T-helper 2 cell treated with Interferon-gamma antibody and Interleukin-4, amounts not matched to agents 5 μg/mL and 100 μg/mL, for 36 hours (primary cell): ENCODE measurements at places on chromosomes 2 and 18.
A peak's percentile ranks its signal among the peaks of the same experiment; 100 is the strongest.

- no peaks in the 10 kb centered on the region for H3K27me3 ChIP-seq
- no peaks in the 10 kb centered on the region for H3K4me1 ChIP-seq
- DNase-seq = no peak
- H3K36me3 ChIP-seq = no peaks in the 10 kb centered on the region
- no peak overlapping the region for H3K27ac ChIP-seq
These were observed 20.1 kb downstream of the CYP26B1 start for GRCh38 chr2:72127401-72128058.

DNA sequence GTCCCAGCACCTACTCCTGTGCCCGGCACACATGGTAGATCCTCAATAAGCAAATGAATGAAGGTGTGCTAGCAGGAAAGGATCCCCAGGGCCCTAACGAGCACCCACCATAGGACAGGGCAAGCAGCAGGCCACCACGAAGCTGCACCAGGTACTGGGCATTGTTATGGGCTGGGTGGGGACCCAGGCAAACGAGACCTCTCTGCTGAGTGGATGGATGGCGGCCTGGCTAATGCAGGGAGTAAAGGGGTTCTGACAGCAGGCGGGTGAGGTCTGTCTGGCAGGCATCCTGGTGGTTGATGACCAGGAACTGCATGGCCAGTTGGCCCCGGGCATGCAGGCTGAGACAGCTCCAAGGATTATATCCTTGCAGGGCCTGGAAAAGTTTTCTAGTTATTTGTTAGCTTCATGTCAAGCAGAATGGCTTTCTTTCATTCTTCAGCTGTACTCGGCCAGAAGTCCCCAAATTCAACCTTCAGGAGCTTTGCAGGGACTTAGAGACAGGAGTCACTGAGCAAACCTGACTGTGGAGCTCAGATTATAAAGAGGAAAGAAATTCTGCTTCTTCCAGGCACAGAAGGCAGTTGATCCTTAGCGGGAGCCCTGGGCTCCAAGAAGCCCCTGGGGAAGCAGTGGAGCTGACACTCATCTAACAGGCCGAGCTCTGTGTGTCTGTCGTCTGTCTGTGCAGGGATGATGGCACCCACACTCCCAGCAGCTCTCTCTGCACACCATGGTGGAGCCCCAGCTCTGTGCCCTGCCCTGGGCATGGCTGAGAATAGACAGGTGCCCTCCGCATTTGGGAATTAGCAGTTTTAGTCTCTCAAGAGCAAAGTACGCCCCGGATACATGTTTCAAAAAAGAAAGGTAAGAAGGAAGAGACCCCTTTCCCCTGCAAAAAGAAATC is 51.2 kb downstream of the SDC1 start:
- peaks cover 2% of the 10 kb centered on the region for H3K27me3 ChIP-seq
- DNase-seq = no peak
- no peak overlapping the region for H3K4me3 ChIP-seq
- no peaks in the 10 kb centered on the region for H3K4me1 ChIP-seq
- H3K27ac ChIP-seq = no peak overlapping the region
- no peaks in the 10 kb centered on the region for H3K36me3 ChIP-seq

- no peak for DNase-seq
- no peaks in the 10 kb centered on the region for H3K4me1 ChIP-seq
- no peaks in the 10 kb centered on the region for H3K36me3 ChIP-seq
- no peaks in the 10 kb centered on the region for H3K27me3 ChIP-seq
These were observed 1407.1 kb upstream of the ACVR2A start for GRCh38 chr2:146437712-146438111.

DNA sequence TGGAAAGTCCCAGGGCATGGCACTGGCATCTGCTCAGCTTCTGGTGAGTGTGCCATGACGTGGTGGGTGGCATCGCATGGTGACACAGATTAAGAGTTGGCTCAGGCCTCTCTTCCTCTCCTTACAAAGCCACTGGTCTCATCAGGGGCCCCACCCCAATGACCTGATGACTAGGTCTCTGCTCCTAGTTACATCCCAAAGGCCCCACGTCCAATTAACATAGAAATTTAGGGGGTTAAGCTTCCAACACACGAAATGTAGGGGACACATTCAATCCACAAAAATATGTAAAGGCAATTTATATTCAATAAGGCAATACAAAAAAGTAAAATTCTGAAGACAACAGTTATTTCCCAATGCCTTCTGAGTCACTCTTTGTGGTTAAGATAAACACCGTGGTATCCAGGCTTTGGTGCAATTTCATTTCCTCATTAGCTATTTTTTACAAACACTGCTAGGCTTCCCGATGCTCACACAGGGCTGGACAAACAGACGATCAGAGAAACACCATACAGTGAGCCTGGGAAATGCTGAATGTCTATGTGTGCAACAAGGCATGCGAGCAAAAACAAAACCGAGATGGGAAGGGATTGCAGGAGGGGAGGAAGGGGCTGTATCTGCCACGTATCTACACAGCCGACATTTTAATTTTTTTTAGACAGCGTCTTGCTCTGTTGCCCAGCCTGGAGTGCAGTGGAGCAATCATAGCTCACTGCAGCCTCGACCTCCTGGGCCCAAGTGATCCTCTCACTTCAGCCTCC is 67.2 kb downstream of the MBP start:
- H3K4me1 ChIP-seq = peaks cover 93% of the 10 kb centered on the region
- DNase-seq = peak; percentile 66
- H3K4me3 ChIP-seq = peak overlapping the region; percentile 76
- H3K27me3 ChIP-seq = no peaks in the 10 kb centered on the region
- peak overlapping the region; percentile 96 for H3K27ac ChIP-seq

- peaks cover 11% of the 10 kb centered on the region for H3K4me1 ChIP-seq
- H3K27me3 ChIP-seq = no peaks in the 10 kb centered on the region
- H3K27ac ChIP-seq = no peak overlapping the region
These were observed 3.0 kb upstream of the IL1A start for GRCh38 chr2:112787294-112787693.

DNA sequence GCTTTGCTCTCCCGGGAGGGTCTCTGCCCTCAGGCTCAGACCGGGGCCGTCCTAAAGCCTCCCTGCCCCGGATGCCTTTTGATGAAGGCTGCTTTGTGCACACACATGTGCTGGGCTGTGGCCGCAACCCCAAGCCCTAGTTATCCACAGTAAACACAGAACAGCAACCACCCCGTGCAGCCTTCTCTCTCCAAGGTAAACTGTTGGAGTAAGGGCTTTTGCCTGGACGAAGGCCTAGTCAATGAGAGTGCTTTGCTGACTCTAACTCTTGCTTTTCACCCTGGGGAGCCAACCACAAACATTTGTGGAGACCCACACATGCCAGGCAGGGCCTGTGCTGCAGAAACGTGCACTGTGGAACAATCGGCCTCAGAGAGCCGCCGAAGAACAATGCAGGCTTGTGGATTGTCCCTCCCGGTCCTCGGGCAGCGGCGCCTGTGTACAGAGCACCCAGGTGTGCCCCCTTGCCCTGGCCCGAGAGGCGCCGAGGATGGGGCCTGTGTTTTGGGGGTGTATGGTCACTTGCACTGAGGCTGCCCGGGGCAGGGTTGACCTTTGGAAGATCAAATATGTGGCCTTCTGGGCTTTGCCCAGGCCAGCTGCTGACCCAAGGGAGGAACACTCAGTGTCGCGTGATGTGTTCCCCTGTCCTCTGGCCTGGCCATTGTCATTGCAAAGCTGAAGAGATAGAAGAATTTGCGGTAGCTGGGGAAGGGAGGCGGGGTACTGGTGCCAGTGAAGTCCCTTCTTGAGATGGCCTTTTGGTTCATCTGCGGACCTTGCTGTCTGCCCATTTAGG is 37.0 kb downstream of the CTIF start:
- no peak for DNase-seq
- H3K36me3 ChIP-seq = no peaks in the 10 kb centered on the region
- no peaks in the 10 kb centered on the region for H3K27me3 ChIP-seq

GRCh38 chr2:143686585-143687164 is 557.5 kb downstream of the ARHGAP15 start:
- no peak overlapping the region for H3K4me3 ChIP-seq
- no peak for DNase-seq
- peaks cover 2% of the 10 kb centered on the region for H3K4me1 ChIP-seq
- H3K27me3 ChIP-seq = no peaks in the 10 kb centered on the region

GRCh38 chr18:6960656-6961055 is 156.9 kb downstream of the LAMA1 start:
- H3K27ac ChIP-seq = no peak overlapping the region
- H3K36me3 ChIP-seq = no peaks in the 10 kb centered on the region
- no peak overlapping the region for H3K4me3 ChIP-seq

GRCh38 chr18:30527226-30527625 is 515.3 kb downstream of the DSC3 start:
- no peak for DNase-seq
- no peak overlapping the region for H3K27ac ChIP-seq
- H3K4me3 ChIP-seq = no peak overlapping the region
- H3K27me3 ChIP-seq = no peaks in the 10 kb centered on the region
- H3K36me3 ChIP-seq = no peaks in the 10 kb centered on the region
- no peaks in the 10 kb centered on the region for H3K4me1 ChIP-seq

DNA sequence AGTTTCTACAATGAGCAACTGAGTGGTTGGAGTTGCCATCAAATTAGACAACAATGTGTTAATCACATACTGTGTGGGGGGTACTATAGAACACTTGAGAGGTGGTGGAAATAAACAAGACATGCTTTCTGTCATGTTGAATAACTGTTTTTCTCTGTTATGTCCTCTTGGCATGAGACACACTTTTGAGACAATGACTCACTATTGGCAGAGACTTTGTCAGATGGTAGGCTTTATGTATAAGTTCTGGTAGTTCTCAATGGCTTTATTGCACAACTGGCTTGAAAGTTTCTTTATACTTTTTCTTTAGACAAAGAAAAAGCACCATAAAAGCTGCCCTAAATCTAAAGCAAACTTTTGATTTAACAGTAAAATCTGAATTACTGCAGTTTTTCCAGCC is 578.7 kb downstream of the ADCYAP1 start:
- H3K4me1 ChIP-seq = no peaks in the 10 kb centered on the region
- H3K27me3 ChIP-seq = no peaks in the 10 kb centered on the region

- no peaks in the 10 kb centered on the region for H3K36me3 ChIP-seq
- DNase-seq = no peak
- no peak overlapping the region for H3K27ac ChIP-seq
- H3K4me1 ChIP-seq = no peaks in the 10 kb centered on the region
- no peak overlapping the region for H3K4me3 ChIP-seq
- no peaks in the 10 kb centered on the region for H3K27me3 ChIP-seq
These were observed 811.3 kb downstream of the CPS1 start for GRCh38 chr2:211367711-211368110.

DNA sequence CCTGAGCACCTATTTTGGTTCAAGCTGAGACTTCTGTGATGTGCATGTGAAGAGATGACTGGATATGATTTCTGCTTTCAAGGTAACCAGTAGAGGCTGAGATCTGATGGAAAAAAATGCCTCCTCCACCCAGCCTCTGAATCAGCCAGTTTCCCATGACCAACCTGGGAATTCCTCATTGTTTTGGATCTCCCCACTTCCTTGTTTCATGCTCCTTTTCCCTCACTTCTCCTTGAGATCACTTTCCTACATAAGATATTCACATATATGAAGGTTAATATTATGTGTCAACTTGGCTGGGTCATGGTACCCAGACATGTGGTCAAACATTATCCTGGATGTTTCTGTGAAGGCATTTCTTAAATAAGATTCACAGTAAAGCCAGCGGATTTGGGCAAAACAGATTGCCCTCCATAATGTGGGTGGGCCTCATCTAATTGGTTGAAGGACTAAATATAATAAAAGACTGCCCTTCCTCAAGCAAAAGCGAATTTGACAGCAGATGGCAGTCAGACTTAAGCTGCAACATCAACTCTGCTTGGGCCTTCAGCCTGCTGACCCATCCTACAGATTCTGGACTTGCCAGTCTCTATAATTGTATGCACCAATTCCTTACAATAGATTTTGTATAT is 379.4 kb downstream of the TNS1 start:
- no peak overlapping the region for H3K27ac ChIP-seq
- H3K36me3 ChIP-seq = no peaks in the 10 kb centered on the region
- H3K4me1 ChIP-seq = no peaks in the 10 kb centered on the region
- DNase-seq = no peak
- no peak overlapping the region for H3K4me3 ChIP-seq

- no peak overlapping the region for H3K27ac ChIP-seq
- H3K4me1 ChIP-seq = no peaks in the 10 kb centered on the region
- H3K27me3 ChIP-seq = peaks cover 16% of the 10 kb centered on the region
- H3K36me3 ChIP-seq = no peaks in the 10 kb centered on the region
- no peak overlapping the region for H3K4me3 ChIP-seq
These were observed 38.1 kb downstream of the ACOXL start for GRCh38 chr2:110770404-110770958.

- H3K27me3 ChIP-seq = no peaks in the 10 kb centered on the region
- H3K27ac ChIP-seq = no peak overlapping the region
- peaks cover 35% of the 10 kb centered on the region for H3K4me1 ChIP-seq
- peaks cover 8% of the 10 kb centered on the region for H3K36me3 ChIP-seq
These were observed 5.4 kb downstream of the ITSN2 start for GRCh38 chr2:24354957-24355356.

GRCh38 chr2:54310311-54310710 is 54.3 kb upstream of the TSPYL6 start:
- H3K4me3 ChIP-seq = no peak overlapping the region
- H3K27ac ChIP-seq = no peak overlapping the region
- no peaks in the 10 kb centered on the region for H3K36me3 ChIP-seq
- peaks cover 2% of the 10 kb centered on the region for H3K27me3 ChIP-seq
- DNase-seq = no peak

DNA sequence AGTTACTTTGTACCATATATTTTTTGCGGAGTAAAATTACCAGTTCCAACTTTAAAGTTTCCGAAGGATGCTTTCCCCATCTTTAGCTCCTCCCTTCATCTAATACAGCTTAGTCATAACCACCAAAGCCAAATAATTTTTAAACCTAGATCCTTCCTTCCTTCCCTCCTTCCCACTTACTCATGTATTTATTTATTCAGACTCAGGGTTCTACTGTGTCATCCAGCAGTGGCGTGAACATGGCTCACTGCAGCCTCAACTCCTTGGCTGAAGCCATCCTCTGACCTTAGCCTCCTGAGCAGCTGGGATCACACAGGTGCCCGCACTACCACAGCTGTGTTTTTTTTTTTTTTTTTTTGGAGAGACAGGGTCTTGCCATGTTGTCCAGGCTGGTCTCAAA is 4.4 kb downstream of the LPIN2 start:
- H3K27ac ChIP-seq = no peak overlapping the region
- no peaks in the 10 kb centered on the region for H3K27me3 ChIP-seq

- H3K27me3 ChIP-seq = no peaks in the 10 kb centered on the region
- H3K27ac ChIP-seq = no peak overlapping the region
- no peak overlapping the region for H3K4me3 ChIP-seq
- H3K36me3 ChIP-seq = no peaks in the 10 kb centered on the region
- no peaks in the 10 kb centered on the region for H3K4me1 ChIP-seq
These were observed 94.0 kb downstream of the ZNF532 start for GRCh38 chr18:58958628-58959027.

DNA sequence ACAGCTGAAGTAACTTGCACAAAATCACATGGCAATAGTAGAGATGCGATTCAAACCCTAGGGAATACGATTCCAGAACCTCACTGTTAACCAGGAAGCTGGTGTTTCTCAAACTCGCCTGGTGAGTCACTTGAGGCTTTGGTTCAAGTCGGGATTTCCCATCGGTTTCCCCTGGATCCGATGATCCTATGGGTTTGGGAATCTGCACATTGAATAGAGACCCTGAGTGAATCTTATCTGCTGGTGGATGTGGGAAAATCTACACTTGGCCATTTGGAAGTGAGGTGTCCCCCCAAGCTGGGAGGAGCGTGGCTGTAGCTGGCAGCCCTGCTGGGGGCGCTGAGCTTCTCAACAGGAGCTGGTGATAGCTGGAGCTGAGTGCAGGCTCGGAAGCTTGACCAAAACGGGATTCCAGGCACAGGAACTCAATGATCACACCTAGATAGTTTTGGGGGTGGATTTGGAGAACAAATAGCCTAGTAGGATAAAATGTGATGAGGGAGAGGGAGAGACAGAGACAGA is 135.4 kb downstream of the PRKCE start:
- H3K27ac ChIP-seq = no peak overlapping the region
- DNase-seq = no peak
- peaks cover 1% of the 10 kb centered on the region for H3K36me3 ChIP-seq
- H3K4me3 ChIP-seq = no peak overlapping the region
